Activated CD4-positive, alpha-beta T cell treated with anti-CD3 and anti-CD28 coated beads, Interleukin-2, amount 50 U/mL, for 24 hours (primary cell): ENCODE measurements at places on chromosomes 4 and X.

- DNase-seq, result no peak
Measured at GRCh38 chr4:99753931-99754330, 62.7 kb upstream of the DAPP1 start.

- no peak for DNase-seq
Measured at GRCh38 chrX:53155512-53156206, 61.7 kb downstream of the KANTR start.

GRCh38 chr4:37612811-37613210 lies 73.4 kb downstream of the RELL1 start:
- no peak for DNase-seq

GRCh38 chr4:111934314-111934713 lies 210.9 kb upstream of the FAM241A start:
- no peak for DNase-seq

- no peak for DNase-seq
Measured at GRCh38 chr4:43886196-43886595, 562.4 kb downstream of the KCTD8 start.

DNA sequence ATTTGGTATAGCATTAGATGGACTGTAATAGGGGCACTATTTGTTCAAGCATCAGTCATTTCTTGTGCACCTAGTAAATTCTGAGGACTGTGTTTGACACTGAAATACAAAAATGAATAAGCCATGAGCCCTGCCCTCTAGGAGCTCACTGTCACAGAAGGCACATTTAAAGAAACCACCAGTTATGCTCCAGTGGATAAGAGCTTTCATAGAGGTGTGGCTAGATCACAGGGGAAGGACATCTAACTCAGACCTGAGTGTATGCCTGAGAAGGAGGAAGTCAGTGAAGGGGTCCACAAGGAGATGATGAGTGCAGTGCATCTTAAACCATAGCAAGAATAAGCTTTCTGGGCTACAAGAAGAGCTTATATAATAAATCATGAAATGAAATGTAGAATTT lies 40.1 kb downstream of the BTC start:
- no peak for DNase-seq

GRCh38 chrX:68936608-68937007 lies 107.8 kb downstream of the EFNB1 start:
- DNase-seq, result no peak

DNA sequence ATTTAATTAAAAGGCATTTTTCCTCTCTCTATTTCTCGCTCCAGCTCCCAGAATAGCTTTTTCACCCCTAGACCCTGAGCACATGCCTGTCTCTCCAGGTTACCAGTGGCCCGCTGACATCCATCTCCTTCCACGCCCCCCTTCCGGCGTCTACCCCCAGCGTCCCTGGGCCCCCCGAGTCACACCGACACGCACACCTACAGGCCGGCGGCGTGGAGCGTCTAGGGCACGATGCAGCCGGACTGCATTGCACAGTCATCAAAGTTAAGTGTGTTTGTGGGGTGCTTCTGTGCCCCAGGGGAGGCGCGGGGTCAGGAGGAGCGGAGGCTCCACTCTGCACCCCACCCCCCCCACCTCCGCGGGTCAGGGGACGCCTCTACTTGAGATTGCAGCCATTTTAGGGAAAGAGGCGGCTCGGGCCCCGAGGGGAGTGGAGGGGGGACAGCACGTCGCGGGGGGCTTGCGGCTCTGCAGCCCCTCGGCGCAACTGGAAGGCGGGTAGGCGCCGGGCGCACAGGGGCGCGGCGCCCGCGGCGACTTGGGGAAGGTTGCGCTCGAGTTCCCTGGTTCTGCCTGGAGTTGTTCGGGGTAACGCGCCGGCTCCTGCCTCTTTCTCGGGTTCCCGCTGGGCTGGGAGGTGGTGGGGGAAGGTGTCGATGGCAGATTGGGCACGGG lies 112.7 kb downstream of the DHX15 start:
- DNase-seq, result no peak

DNA sequence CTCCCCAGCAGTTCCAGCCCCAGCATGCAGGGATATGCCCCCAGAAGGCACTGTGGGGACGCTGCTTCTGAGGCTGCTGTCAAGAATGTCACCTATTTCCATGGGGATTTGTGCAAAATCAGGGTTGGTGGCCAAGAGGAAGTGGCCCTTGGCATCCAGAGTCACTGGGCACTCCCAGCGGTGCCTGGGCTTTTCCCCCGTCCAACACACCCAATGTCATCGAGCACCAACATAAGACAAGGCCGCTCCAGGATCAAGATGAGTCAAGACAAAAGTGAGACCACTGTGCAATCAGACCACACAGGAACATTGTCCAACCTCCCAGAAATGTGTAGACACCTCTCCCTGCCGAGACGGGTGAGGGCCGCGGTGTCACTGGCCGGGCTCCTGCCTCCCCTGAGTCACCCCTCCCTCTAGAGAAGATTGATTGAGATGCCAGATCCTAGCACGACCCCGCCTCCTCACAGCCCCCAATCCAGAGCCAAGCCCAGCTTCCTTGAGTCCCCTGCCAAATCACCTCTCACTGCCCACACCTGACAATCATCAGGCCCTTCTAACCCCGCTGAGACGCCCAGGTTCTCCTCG lies 194.3 kb downstream of the AFAP1 start:
- no peak for DNase-seq

GRCh38 chr4:84782517-84782916 lies 184.0 kb downstream of the WDFY3 start:
- no peak for DNase-seq

GRCh38 chr4:86358257-86358656 lies 1.6 kb downstream of the MAPK10 start:
- DNase-seq, result no peak
